Activated naive CD4-positive, alpha-beta T cell treated with Interleukin-2 at 50 U/mL for 16 hours (primary cell): ENCODE measurements at places on chromosomes 16 and 17.

GRCh38 chr17:68532826-68533225 is 20.6 kb downstream of the PRKAR1A start:
- DNase-seq = no peak

- no peak for DNase-seq
These were observed 83.2 kb downstream of the CDK5R1 start for GRCh38 chr17:32570081-32570396.

DNA sequence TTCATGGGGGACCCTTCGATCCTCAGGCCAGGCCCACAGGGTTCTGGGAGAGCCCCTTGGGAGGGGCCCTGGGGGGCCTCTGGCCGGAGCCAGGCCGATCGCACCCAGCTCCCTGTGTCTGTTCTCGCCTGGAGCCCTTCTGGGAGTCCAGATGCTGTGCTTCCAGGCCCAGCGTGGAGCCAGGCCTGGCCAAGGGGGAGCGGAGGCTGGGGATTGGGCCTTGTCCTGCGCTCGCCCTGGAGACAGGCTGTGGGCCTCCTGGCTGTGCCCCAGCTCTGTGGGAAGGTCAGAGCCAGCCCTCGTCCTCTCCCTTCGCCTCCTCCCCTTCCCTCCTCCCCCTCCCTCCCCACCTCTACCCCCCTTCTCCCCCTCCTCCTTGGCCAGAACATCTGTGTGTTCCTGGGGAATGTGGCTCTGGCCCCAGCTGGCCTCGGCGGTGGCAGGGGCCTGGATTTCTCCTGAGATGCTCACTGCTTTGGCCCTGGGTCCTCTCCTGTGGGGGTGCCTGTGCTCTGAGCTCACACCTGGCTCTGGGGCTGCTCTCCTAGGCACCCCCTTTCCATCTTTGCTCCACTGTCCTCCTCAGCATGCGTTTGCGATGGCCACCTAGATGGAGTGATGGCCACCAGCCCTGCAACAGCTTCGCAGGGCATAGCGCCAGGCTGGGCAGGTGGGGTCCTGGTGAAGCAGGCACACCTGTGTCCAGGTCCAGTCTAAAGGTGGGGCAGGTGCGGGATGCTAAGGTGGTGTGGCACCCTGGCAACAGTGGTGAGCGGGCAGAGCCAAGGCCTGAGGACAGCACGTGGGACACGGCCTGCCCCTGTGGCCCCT is 90.6 kb upstream of the CIBAR2 start:
- DNase-seq = no peak

DNA sequence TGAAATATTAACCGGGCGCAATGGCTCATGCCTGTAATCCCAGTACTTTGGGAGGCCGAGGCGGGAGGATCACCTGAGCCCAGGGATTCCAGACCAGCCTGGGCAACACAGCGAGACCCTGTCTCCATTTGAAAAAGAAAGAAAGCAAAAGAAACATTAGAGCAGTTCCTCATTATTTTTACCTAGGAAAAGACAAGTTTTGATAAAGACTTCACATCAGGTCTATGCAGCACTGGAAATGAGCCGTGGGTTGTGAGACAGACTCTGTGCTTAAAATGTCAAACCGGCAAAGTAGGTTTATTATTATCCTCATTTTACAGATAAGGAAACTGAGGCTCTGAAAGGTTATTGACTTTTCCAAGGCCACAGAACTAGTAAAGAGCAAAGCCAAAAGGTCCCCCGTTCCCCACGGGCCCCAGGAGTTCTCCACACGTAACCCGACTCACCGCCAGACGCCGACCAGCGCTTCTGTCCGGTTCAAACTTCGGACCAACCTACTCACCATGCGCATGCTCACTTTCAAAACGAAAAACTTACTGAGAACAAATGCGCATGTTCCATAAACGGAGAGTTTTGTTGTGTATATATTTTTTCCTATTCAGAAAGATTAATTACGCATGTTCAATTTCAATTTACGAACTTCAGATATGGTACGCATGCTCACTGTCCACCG is 356 bp downstream of the TUBD1 start:
- peak; percentile 4 for DNase-seq

DNA sequence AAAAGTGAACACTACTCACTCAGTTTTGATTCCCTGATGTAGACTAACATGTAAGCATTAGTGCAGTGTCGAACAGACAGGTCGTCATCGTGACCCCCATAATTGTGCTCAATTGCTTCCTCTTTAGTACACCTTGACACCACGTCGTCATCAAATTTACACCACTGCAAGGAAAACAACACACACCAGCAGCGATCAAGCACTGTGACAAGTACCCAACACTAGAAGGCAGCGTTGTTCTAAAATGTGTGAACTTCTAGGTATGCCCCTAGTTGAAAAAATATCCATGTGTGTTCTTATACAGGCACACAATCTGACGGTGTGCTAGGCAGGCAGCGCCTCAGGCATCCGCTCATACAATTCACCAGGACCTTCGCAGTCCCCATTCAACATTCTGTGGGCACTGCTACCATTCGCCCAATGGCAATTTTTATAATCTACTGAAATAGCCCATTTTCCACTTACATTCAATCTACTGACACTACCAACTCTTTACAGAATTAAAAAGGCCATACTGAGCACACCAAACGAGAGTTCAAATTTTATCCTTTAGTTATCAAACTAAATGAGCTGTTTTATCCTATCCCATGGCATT is 23.1 kb downstream of the LITAFD start:
- no peak for DNase-seq

- no peak for DNase-seq
These were observed 34.5 kb upstream of the CLEC18B start for GRCh38 chr16:74455619-74456289.

- no peak for DNase-seq
These were observed 51.0 kb upstream of the MARCHF10 start for GRCh38 chr17:62859146-62859545.

GRCh38 chr17:66777689-66778225 is 57.2 kb upstream of the CACNG5 start:
- DNase-seq = no peak

GRCh38 chr17:35645923-35646322 is 58.8 kb downstream of the AP2B1 start:
- DNase-seq = no peak

GRCh38 chr17:17809531-17810083 is 27.2 kb downstream of the SREBF1 start:
- DNase-seq = no peak

GRCh38 chr16:89330177-89330856 is 112.8 kb downstream of the ZNF778 start:
- peak; percentile 40 for DNase-seq

- no peak for DNase-seq
These were observed 4.7 kb downstream of the CDH15 start for GRCh38 chr16:89176147-89176690.

DNA sequence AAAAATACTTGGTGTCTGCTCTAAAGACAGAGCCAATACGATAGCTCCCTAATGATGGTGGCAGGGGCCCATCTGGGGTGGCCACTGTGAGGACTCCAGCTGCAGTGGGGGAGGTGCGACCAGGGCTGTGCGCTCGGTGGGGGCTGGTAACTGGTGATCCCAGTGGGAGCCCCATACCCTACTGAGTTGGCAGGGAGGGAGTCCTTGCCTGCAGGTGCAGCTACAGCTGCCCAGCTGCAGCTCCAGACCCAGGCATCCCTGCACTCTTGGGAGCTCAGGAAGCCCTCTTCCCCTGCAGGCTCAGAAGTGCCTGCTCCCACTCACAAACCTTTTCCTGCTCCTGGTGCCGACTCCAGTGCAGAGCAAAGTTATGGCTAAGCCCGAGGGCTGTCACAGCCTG is 31.2 kb upstream of the KIF2B start:
- no peak for DNase-seq

GRCh38 chr16:89256651-89257254 is 39.2 kb downstream of the ZNF778 start:
- peak; percentile 83 for DNase-seq

DNA sequence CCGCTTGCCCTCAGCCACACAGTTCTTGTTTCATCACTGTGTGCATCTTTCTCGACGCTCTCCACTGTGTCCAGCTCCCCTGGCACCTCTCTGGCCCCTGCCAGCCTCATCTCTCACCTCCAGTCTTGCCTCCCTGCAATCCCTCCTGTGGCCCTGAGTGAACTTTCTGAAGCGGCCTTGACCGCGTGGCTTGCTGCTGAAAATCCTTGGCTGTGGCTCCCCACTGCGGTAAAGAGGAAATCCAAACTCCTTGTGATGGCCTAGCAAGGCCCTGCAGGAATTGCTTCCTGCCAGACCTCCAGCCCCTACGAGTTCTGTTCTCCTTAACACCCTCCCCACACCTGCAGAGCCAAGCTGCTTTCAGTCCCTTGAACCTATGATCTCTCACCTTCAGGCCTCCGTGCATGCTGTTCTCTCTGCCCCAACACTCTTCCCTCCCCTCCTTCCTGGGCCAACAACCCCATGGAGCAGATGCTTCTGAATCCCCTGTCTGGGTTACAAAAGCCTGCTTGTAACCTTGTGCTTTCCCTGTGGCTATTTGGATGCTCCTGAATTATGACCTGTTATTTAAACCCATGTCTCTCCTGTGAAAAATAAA is 33.6 kb upstream of the BRD7 start:
- DNase-seq = no peak

DNA sequence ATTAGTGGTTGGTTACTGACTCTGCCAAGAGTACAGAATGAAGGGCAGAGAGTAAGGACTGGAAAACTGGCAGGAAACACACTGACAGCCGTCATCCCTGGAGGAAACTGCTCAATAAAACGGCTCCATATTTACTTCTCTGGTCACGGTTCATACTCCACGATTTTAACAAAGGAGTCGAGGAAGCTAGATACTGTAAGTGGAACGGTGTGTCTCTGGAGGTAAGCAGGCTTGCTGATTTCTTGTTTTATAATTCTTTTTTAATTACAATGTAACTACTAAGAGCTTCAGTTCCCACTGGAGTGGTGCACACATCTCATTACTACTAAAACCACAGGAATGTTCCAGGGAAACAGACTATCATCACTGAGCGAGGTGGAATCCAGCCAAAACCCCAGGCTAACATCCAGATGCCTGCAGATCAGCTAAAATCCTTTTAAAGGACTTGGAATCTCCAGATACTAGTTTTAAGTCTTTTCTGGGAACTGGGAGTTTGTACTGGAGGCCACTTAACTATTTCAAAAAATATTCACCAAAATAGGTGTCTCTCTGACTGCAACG is 17.8 kb downstream of the SERPINF1 start:
- no peak for DNase-seq

- no peak for DNase-seq
These were observed 29.3 kb upstream of the SMIM36 start for GRCh38 chr17:55540414-55541091.

DNA sequence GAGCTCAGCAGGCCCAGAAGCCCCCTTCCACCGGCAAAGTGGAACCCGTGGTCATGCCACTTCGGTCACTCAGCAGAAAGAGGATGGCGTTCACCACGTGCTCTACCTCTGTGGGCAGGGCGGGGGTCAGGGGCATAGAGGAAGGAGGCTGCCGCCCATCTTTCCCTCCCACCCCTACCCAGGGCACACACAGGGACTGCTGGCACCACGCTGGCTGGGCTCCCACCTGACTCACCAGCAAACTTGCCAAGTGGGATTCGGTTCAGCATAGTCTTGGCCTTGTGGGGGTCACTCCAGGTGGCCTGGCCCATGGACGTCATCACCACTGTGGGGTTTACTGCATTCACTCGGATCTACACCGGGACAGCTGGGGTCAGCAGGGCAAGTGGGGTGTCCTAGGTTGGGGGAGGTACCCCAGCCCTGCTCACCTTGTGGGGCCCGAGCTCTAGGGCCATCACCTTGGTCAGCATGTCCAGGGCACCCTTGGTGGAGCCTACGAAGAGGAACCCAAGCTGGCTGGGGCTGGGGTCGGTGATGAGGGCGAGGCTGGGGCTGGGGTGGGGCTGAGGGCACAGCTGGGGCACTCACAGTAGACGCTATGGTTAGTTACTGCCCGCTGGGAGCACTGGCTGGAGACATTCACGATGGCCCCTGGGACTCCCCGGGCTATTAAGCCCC is 1.4 kb downstream of the DCXR start:
- DNase-seq = no peak
